ENCODE measurements at places on chromosomes 1 and 21.

DNA sequence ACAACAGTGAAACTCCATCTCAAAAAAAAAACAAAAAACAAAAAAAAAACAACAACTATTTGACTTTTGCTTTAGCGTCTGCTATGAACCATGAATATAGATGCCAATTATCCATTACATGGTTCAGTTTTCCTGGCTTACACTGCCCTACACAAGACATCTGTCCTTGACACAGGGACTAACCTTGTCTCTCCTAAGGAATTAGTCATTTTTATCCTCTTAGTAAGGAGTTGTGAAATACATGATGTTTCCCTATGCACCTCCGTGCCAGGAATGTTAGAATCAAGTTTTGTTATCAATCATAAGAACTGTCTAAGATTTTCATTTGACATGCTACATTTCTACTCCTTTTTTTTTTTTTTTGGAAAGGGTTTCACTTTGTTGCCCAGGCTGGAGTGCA, 241.8 kb downstream of the KIF26B start:
- no peak for DNase-seq

DNA sequence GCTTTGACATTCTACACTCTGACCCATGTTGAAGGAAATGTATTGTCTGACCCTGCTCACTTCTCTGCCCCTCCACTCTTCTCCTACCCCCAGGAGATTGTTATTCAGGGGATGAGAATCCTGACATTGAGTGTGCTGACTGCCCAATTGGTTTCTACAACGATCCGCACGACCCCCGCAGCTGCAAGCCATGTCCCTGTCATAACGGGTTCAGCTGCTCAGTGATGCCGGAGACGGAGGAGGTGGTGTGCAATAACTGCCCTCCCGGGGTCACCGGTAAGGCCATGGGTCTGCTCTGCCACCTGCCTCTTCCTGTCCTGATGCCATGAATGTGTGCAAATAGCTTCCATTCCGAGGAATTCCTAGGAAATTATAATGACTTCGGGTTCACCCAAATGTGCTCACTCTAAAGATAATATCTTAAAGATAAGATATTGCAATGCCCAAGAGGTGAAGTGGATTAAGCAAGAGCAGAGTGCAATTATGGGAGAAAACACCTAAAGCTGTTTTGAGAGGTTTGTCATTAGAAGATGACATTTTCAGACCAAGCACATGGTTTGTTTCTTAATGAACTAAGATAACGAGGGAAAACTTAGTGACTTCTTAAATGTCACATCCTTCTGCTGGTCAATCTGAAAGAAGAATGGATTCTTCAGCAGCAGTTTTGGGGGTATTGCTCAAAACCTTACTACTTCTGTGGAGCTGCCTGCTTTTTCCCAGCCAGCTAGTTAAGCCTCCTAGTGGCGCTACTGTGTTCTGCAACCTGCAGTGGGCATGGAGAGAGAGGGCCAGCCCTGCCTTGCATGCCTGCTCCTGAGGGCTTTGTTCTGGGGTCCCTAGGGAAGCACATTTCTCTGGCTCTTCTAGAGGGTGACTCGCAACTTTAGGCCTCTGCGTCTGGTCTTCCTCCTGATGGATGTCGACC, 41.6 kb downstream of the LAMC2 start:
- no peak for DNase-seq

DNA sequence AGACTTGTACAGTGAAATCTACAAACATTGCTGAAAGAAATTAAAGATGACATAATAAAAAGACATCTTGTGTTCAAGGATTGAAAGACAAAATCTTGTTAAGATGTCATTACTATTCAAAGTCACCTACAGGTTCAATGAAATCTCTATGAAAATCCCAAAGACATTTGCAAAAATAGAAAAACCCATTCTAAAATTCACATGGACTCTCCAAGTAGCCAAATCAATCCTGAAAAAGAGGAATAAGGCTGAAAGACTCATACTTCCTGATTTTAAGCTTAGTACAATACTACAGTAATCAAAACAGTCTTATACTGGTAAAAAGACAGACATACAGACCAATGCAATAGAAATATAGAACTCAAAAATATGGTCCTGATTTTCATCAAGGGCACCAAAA, 78.6 kb downstream of the PCSK9 start:
- no peak for DNase-seq

DNA sequence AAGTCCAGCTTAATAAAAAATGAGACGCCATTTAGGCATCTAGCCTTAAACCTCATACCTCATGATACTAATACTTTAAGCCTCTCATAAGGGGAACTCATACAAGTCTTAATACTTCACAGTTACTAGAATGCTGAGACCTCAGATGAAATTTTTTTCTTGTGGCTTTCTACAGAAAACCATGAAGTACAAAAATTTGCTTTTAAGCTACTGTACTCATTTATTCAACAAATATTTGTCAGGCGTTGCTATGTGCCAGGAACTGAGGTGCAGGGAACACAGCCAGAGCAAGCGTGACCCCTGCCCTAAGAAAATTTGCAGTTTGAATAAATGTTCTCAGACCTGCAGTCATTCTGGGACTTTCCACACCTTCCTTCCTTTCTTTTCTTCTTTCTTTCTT, 150.6 kb downstream of the MRPL39 start:
- no peak for DNase-seq

GRCh38 chr1:16450863-16451481, 10.4 kb downstream of the NECAP2 start:
- no peak for DNase-seq

GRCh38 chr1:39825432-39825941, 36.8 kb upstream of the BMP8B start:
- DNase-seq = peak; percentile 79

DNA sequence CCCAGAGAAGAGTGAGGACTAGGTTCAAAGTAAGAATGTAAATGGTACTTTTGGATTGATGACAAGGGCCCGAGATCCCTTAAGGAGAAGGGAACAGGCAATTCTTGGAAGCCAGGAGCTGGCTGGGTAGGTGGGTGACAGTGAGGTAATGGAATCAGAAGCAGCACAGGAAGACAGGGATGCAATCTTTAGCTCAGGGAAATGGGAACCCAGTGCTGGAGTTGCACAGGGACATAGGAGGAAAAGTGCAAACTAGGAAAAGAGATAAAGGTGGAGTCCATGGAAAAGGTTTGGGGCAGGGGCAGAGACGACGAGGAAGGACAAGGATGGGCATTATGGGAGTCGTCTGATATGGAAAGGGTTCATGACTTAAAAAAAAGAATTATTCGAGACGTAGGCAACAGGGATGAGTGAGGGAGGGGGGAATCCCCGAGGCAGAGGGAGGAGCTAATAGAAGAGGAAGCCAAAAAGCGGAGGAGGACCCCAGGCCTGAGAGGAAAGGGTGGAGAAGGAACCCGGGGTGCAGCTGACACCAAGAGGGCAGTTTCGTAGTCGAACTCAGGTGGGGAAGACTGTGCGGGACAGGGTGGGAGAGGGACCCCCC, 495 bp downstream of the PI4KB start:
- peak; percentile 56 for DNase-seq

DNA sequence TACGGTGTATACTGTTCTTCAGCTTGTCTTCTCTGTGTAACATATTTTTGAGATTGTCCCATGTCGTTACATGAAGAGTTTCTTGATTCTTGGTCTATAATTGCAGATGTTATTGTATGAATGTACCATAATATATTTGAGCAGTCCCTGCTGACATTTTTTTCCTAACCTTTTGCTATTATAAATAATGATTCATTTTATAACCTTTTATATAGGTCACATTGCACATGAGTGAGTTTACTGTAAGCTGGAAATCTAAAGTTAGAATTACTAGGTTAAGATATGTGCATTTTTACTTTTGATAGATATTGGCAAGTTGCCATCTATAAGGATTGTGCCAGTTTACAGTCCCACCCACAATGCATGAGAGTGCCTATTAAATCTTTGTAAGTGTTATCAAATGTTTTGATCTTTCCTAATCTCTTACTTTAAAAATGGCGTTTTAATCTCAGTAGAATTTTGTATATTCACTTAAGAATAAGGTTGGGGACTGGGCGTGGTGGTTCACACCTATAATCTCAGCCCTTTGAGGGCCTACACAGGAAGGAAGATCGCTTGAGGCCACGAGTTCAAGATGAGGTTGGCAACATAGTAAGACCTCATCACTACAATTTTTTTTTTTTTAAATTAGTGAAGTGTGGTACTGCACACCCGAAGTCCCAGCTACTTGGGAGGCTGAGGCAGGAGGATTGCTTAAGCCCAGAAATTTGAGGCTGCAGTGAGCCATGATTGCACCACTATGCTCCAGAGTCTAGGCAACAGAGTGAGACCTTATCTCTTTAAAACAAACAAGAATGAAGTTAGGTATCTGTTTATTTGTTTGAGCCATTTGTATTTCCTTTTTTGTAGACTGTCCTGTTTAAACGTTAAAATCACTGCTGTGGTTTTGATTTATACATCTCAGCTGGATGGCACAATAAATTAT, 36.5 kb downstream of the ZMYM1 start:
- DNase-seq = no peak

- DNase-seq = no peak
Observed at GRCh38 chr21:44078411-44078981, 28.7 kb upstream of the PWP2 start.

GRCh38 chr1:100502052-100502792, 35.7 kb upstream of the GPR88 start:
- no peak for DNase-seq

GRCh38 chr1:67586596-67586995, 98.4 kb upstream of the GADD45A start:
- DNase-seq = no peak
